D721Med (cell line): ENCODE measurements at places on chromosomes 2 and 18.

DNA sequence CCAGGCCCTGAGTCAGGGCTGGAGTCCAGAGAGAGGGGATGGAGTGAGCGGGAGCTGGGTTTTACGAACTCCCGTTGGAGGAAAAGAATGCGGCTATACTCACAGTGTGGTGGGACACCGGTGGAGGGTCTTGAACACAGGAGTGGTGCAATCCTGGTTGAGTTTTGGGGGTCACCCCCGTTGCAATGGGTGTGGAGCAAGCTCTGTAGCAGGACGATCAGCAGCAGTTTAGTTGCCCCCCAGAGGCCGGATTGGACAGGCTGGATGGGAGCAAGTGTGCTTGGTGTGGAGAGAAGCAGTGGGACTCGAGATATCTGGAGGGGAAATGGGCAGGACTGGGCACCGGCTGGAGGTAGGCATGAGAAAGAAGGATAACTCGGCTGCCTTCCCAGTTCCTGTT, 72.3 kb upstream of the TWIST2 start:
- no peak for DNase-seq

- no peak for DNase-seq
These were observed 40.3 kb upstream of the SIGLEC15 start for GRCh38 chr18:45785134-45785533.

GRCh38 chr2:174902506-174903263, 102.5 kb downstream of the CHN1 start:
- DNase-seq = no peak

DNA sequence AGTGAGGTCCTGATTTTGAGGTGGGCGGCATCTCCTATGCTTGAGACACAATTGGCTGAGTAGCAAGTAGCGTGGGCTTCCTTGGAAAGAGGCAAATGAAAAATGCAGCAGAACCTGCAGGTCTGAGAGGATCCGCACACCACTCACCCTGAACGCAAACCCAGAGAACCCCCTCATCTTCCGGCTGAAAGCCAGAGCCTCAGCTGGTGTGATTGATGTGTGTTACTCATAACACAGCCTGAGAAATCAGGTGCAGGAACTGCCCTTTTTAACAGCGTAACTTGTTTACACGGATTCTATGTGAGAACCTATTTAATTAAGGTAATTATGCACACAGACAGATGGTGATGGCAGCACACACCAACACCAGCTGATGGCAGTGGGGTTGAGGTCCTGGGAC, 123.4 kb downstream of the MRO start:
- DNase-seq = no peak

- DNase-seq = no peak
These were observed 97.8 kb downstream of the B3GNT2 start for GRCh38 chr2:62293490-62294271.

GRCh38 chr2:9326975-9327374, 96.4 kb downstream of the ITGB1BP1 start:
- no peak for DNase-seq

GRCh38 chr2:67463810-67464209, 66.7 kb downstream of the ETAA1 start:
- DNase-seq = no peak

DNA sequence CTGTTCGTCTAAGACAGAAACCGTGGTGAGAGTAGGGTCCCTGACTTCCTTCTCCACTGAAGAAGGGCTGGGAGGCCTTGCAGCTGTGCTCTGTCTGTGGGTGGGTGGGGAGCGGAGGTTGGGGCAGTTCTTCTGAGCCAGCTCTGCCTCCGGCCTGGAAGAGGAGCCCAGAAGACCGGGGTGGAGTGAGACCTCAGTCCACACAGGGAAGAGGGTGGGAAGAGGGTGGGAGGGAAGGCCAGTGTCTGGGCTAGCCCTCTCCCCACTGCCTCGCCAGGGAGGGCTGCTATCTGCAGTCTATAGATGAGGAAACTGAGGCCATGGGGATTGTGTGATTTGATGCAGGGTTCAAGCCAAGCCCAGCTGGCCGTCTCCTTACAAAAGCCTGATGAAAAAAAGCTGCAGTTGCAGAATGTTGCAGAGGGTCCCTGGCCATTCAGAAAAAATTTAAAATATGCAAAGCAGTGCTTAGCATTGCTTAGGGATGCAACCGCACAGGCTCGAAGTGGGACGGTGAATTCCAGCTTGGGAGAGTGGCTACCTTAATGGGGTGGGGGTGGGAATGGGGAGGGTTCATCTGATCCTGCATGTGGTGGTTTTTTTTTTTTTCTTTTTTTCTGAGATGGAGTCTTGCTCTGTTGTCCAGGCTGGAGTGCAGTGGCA, 181.6 kb upstream of the HS6ST1 start:
- DNase-seq = no peak

DNA sequence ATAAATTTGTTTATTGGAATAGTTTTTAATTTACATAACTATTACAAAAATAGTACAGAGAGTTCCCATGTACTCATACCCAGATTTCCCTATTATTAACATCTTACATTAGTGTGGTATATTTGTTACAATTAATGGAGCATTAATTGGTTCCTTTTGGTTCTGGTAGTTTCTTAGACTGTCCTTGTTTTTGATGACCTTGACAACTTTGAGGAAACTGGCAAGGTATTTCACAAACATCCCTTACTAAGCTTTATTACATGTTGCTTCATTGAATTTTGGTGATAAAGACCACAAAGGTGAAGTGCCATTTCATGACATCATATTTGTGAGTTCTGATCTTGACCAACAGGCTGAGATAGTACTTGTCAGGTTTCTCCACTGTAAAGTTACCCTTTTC, 379.0 kb upstream of the GCFC2 start:
- DNase-seq = no peak

DNA sequence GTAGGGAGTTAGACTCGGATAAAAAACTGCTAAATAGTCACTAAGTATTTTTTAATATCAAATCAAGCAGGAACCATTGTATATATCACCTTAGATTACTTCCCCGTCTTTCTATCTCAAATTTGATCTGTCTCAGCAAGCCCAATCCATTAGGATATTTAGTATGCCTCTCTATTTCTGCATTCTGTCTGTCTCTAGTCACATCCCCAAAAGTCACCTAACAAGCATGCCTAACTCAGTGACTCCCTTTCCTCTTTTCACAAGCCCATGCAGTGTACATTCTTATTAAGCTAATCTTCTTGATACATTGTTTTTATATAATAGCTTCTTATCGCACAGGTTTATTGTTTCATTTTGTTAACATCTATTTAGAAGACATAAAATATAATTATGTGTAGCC, 57.8 kb downstream of the PDE1A start:
- no peak for DNase-seq

- no peak for DNase-seq
These were observed 69.9 kb upstream of the OTOS start for GRCh38 chr2:240210198-240210965.

DNA sequence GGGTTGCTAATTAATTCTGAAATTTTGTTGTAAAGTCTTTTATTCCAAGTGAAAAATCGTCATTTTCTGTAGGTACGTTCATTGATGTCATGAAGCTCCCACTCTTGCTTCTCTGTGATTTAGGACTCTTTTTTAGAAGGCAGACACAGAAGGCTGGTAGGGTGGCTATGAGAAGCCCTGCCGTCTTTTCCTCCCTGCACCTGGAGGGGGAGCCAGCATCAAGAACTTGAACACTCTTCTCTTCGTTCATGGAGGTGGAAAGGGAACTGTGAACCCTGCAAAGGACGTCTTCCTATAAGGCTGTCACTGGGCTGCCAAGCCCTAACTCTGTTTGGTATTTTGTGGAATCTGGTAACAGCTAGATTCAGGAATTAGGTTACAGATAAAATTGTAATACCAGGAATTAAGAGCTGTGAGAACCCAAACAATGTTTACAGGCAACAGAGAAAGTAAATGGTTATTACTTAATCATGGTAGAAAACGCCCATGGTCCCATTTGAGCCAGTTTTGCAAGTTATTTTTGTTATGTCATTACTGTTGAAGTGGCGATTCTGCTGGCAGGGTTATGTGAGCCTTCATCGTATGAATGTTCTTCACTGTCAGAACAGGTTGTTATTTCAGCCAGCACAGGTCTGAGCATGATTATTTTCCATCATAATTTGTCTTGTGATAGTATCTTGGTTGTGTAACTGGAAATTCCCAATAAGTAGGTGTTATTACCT, 112.2 kb downstream of the OSBPL6 start:
- DNase-seq = peak; percentile 14

DNA sequence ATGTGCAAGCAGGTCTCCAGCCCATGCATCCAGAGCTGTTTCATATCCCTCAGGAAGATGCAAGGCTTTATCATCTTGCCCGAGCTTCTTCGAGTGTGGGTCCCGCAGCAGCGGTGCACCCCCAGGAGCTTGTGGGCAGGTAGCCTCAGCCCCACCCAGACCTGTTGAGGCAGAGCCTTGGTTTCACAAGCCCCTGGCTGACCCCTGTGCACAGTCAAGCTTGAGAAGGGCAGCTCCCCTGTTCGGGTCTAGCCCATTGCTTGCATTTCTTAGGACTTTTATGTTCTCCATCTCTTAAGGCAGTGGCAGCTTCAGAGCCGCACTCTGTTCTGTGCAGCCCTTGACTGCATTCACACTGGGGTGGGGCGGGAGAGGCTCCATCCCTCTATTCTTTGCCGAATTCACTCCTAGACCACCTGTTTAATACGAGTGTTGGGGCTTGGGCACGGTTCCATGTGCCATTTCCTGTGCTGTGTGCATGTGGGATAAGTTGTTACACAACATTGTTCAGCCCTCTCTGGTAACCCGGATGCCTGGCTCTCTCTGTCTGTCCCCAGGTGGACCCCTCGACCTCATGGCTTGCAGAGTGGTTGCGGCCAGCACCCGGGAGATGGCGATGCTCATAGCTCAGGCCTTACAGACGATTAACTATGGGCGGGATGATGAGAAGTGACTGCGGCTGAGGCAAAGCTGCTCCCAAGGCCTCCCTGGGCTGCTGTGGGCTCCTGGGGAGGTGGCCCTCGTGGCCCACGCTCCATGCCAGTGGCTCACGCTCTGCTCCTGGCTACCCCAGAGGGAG, 48.7 kb downstream of the IMPA2 start:
- DNase-seq = no peak

- no peak for DNase-seq
These were observed 4.5 kb upstream of the DYM start for GRCh38 chr18:49464718-49465598.

GRCh38 chr2:36820942-36821605, 124.6 kb downstream of the VIT start:
- DNase-seq = no peak

DNA sequence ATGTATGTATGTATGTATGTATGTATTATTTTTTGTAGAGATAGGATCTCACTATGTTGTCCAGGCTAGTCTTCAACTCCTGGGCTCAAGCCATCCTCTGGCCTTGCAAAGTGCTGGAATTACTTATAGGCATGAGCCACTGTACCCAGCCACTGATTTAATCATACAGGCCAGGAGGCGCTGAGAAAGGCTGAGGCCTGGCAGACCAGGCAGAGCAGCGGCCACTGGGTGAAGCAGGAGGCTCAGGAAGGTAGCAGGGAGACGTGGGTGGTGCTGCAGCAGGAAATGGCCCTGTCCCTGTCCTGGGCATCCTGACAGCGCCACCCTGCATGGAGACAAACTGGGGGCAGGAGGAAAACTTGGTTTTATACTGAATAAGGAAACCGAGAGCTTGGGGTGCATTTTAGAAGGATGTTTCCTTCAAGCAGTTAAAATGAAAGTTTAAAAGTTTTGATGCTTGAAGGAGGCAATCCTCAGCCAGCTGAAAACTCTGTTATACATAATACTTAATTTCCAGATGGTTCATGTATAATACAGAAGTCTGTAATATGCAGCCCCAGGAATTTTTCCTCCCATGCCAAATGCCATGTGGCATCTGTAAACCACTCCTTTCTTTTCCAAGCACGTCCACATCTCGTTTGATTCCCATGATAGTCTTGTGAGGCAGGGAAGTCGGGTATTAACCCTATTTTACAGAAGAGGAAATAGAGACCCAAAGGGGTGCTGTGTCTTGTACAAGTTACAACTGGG, 182.4 kb downstream of the CELF4 start:
- no peak for DNase-seq

- DNase-seq = no peak
These were observed 57.5 kb downstream of the MIB1 start for GRCh38 chr18:21798126-21798525.

DNA sequence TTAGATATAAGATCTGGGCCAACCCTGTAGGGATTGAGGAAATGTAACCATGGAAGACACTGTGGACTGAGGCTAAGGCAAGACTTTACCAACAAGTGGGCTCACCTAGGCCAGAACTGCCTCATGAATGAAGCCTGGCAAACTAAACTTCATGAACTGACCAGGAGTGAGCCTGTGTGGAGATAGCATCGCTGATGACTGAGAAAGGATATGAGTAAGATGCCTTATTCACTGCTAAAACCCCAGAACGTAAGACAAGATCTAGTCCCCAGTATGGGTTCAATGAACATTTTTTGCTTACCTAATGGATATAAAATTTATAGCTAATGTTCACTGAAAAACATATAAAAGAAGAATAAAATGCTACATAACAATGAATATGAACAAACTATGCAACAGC, 399.8 kb downstream of the SATB2 start:
- DNase-seq = no peak

GRCh38 chr18:35114305-35114704, 73.1 kb downstream of the MAPRE2 start:
- DNase-seq = no peak

DNA sequence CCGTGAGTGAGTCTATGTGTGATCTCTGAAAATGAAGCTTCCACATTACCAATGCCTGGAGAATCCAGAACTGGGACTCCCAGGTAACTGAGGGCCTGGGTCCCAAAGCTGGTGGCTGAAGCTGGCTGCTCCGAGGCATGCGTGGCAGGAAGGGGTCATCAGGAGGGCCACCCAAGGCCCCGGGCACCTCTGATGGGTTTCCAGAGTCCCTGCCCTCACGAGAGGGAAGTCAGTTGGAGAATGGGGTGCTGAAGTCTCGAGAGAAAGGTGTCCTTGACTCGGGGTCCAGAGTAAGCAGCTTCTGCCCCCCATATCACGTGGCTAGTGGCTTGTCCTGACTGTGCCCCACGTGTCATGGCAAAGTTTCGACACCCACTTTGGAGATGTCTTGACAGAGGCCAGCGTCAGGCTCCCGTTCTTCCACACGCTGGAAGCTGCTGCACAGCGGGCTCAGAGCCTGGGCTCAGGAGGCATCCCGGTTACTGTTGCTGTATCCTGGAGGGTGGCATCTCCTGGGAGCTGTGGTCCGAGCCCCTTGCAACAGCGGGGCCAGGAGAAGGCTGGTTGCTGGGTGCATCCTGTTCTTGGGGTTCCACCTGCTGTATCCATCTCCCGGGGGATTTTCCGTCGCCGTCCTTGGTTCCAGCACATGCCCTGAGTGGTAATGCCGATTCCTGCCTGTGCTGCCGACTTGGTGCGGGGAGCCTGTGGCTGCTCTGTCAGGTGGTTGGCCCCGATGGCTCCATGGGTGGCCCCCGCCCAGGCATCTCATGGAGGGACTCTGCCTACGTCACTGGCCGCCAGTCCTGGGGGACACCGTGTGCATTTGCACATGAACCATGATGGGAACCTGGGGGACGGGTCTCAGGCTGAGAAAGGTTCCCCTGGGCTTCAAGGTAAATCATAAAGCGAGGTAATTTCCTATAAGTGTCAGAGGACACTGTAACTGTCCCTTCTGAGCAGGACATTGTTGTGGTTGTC, 183.3 kb upstream of the HDAC4 start:
- no peak for DNase-seq

GRCh38 chr2:74393525-74393924, 13.4 kb upstream of the DCTN1 start:
- no peak for DNase-seq

GRCh38 chr2:197809064-197809463, 4.7 kb downstream of the PLCL1 start:
- DNase-seq = no peak
